GM06990 (cell line): ENCODE measurements at places on chromosomes 13 and 19.

GRCh38 chr19:51719251-51719988 is 4.4 kb downstream of the HAS1 start:
- no peak for DNase-seq

DNA sequence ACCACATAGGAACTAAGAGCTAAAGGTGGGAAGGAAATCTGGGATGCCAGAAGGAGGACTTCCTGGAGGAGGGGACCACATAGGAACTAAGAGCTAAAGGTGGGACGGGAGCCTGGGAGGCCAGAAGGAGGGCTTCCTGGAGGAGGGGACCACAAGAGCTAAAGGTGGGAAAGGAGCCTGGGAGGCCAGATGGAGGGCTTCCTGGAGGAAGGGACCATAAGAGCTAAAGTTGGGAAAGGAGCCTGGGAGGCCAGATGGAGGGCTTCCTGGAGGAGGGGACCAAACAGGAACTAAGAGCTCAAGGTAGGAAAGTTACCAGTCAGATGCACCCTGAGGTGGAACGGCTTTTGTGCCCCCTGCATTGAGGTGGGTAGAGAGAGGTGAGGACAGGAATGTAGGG is 9.8 kb upstream of the FCHO1 start:
- no peak for DNase-seq

DNA sequence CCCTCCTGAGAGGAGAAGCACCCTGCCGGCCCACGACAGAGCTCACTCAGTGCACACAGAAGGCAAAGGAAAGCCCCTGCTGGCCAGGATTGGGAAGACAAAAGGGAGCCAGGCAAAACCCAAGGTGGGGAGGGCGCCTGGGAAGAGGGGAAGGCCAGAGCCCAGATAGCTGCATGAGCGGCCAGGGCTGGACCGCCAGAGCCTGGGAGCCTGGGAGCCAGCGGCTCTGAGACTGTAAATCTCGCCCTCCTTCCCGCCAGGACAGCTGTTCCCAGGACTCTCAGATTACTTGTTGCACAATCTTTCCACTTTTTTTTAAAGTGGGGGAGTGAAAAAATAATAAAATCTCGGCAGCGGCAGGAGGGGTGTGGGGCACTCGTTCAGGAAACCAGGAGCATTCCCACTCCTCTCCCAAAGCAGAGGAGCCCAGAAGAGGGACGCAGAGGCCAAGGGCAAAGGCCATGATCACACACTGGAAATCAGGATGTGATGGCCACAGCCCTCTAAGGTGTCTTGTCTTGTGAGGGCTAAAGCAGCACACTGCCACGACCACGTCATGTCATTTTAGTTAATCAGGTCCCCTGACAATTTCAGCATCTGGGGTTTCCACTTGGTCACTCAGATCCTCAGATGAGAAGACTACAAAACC is 19.6 kb upstream of the EPHX3 start:
- no peak for DNase-seq

DNA sequence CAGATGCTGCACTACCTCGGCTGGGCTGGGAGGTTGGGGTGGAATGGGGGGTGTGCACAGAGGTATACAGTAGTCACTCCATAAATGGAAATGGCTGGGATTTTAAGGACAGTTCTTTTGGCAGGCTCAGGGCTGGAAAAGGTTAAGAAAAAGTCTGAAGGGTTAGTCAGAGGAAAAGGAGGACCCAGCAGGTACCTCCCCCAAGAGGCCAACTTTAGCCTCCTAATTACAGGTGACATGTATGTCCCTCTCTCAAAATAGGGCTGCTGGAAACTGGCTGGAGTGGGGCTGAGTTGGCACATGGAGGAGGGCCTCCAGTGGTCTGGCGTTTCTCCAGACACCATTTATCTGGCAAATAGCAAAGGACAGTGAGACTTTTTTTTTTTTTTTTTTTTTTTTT is 994 bp downstream of the CCDC194 start:
- DNase-seq: no peak

GRCh38 chr19:47036097-47036651 is 12.2 kb downstream of the TMEM160 start:
- no peak for DNase-seq

- DNase-seq: no peak
Measured at GRCh38 chr19:18814063-18814462, 17.7 kb upstream of the UPF1 start.

- DNase-seq: no peak
Measured at GRCh38 chr13:40615619-40616018, 50.8 kb downstream of the FOXO1 start.

DNA sequence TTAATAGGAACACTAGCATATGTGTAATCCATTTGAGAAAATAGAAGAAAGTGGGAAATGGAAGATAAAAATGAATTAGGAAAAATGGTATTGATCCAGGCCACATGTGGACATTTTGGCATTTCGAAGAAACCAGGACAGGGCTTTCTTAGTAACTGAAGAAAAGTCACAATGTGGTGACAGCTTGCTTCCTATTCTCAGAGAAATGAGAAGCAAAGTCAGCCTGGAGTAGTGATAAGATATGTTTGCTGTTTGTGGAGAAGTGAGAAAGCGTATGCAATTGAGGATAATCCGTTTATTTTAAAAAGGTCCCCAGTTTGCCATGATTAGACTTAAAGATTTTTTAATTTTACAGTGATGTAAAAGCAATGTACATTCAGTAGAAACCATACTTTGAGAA is 127.9 kb downstream of the SLITRK6 start:
- no peak for DNase-seq

- no peak for DNase-seq
Measured at GRCh38 chr13:74767050-74767449, 632.8 kb upstream of the KLF12 start.

DNA sequence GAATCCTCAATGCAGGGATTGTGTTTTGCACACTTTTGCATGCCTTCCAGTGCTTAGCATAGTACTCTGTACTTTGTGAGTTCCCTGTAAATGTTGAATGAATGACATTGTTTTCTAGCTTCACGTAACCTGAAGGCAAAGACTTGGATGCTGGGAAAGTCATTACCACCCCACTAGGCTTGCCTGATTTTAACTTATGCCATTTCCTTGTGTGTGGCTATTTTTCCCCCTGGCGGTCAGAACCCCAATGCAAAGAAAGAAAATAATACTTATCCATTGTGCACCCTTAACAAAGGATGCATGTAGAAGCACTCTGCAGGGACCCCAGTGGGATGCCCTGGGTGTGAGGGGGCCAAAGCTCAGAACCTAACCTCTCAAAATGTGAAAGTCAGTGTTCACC is 1.2 kb upstream of the ENOX1 start:
- DNase-seq: no peak

DNA sequence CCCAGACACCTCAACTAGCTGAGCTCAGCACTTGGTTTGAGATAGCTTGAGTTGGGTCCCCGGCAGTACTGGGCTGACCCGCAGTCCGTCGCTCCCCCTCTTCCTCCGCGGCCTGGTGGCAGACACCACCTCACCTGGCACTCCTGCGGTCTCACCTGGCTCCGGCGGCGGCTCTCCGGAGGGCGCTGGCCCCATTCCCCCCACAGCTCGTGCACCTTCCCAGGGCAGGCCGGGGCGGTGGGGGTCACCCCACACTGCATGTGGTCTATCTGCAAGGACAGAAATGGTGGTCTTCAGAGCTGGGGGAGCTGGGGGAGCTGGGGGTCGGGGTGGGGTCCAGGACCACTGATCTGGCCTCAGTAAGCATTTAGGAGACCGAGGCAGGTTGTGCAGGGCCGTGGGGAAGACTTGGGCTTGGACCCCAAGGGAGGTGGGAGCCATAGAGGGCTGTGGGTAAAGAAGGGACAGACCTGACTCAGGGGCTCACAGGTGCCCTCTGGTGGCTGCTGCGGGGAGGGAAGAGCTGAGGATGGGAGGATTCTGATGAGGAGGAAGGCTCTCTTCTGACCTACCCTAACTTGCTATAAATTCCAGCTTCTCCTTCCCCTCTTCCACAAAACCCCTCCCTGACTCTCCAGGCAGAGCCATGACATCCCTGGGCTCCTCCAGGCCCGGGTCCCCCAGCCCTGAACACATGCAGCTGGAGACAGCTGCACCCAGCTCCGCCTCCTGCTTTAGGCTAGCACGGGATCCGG is 6.7 kb upstream of the PLIN4 start:
- DNase-seq: no peak

- no peak for DNase-seq
Measured at GRCh38 chr19:1001538-1002166, 1.4 kb downstream of the GRIN3B start.

- no peak for DNase-seq
Measured at GRCh38 chr19:57689750-57690149, 8.0 kb downstream of the ZNF551 start.

- no peak for DNase-seq
Measured at GRCh38 chr13:73556902-73557301, 498.1 kb downstream of the KLF5 start.

GRCh38 chr13:27177852-27178251 is 6.2 kb upstream of the USP12 start:
- DNase-seq: no peak

- DNase-seq: no peak
Measured at GRCh38 chr13:78597602-78597932, 5.8 kb downstream of the POU4F1 start.

DNA sequence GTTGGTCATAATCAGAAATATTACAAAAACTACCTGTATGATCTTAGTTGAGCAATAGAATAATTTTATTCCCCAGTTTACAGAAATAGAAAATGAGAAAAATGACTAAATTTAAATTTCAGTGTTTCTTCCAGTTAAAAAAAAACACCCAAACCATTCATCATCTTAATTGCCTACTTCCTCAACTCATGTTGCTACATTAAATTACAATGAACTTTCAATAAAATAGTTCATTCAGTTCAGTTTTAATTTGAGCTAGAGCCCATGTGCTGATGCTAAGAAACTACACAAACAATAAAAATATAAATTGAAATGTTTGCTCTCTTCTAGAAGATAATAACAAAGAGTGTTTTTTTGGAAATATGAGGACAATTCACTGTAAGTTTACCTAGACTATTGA is 820.4 kb downstream of the SLITRK6 start:
- no peak for DNase-seq

DNA sequence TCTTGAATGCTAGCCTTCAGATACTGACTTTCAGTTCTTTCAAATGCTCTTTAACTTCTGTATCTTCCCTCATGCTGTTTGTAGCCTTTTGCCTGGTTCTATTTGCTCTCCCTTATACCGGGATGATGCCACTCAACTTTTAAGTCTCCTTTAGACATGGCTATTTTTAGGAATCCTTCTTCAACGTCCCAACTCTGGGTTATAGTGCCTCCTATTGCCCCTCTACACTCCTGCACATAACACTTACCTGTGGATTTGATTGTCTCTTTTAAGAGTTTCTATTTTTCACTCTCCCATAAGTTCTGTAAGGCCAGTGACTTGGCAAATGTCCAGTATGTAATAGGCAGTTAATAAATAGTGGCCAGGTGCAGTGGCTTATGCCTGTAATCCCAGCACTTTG is 343.0 kb downstream of the KLF5 start:
- no peak for DNase-seq

- no peak for DNase-seq
Measured at GRCh38 chr13:98768522-98768921, 16.1 kb upstream of the SLC15A1 start.

DNA sequence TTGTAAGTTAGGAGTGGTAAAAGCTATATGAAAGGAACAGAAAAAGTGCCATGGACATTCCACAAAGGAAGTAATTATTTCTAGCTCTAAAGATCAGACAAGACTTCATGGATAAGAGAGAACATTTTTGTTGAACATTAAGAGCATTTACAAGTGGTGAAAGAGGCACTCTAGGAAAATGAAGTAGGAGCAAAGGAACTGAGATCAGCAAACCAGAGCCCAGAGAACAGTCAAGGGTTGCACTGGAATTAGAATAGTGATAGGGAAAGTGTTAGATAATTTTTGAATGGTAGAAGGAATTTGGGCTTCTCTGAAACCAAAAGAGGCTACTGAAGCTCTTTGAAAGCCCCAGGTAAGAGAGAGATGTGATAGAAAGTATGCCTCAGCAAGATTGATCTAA is 94.1 kb downstream of the COG6 start:
- DNase-seq: no peak

DNA sequence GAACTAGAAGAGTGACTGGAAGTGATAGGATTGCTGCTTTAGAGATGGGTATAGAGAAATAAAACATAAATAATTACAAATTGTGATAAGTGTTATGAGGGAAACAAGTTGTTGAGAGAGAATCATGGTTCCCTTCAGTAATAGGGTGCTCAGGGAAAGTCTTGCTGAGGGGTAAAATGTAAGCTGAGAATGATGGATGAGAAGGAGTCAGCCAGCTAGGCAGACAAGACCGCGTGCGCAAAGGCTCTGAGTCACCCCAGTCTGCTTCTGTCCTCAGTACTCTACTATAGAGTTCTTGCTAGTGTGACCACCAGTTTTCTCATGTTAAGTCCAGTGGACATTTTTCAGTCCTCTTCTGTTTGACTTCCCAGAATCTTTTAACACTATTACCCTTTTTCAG is 39.5 kb downstream of the PCCA start:
- DNase-seq: no peak

- no peak for DNase-seq
Measured at GRCh38 chr13:78497702-78498355, 105.5 kb downstream of the POU4F1 start.

DNA sequence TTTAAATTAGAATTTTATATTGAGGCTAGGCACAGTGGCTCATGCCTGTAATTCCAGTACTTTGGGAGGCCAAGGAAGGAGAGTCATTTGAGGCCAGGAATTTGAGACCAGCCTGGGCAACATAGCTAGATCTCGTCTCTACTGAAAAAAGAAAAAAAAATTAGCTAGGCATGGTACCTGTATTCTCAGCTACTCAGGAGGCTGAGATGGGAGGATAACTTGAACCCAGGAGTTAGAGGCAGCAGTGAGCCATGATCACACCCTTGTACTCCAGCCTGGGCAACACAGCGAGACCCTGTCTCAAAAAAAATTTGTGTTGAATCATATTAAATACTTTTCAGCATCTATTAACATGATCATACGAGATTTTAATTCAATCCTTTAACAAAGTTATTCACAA is 4.9 kb downstream of the PMIS2 start:
- no peak for DNase-seq

DNA sequence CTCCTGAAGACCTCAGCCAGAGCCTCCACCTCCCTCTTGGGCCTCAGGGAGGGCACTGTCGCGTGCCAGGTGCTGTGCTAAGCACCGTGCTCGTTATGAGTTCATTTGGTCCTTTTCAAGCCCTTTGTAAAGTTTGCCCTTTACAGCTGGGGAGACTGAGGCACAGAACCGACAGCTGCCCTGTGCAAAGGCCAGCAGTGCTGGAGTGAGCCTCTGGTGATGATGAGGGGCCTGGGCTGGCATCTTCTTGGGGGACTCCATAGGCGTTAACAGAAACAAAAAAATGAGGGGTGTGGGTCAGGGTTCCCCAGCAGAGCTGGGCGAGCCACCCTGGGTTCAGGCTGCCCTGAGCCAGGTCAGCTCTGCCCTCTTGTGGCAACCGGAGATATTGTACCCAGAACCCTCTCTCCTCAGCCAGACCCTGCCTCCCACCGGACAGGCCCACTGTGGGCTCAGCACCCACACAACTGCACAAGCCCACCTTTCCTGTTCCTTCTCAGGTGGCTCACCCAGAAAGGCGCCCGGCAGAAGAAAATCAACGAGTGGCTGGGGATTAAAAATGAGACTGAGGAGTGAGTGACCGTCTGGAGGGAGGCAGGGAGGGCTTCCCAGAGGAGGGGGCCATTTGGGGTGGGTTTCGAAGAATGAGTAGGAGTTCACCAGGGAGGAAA is 5.5 kb upstream of the IFI30 start:
- DNase-seq: no peak

- DNase-seq: no peak
Measured at GRCh38 chr19:13899912-13900584, 5.9 kb downstream of the BRME1 start.

GRCh38 chr13:91709180-91709579 is 310.8 kb downstream of the GPC5 start:
- no peak for DNase-seq
